ENCODE measurements at places on chromosomes 2 and 18.

- DNase-seq = peak; percentile 53
These were observed 640 bp downstream of the ROCK2 start for GRCh38 chr2:11343650-11344341.

DNA sequence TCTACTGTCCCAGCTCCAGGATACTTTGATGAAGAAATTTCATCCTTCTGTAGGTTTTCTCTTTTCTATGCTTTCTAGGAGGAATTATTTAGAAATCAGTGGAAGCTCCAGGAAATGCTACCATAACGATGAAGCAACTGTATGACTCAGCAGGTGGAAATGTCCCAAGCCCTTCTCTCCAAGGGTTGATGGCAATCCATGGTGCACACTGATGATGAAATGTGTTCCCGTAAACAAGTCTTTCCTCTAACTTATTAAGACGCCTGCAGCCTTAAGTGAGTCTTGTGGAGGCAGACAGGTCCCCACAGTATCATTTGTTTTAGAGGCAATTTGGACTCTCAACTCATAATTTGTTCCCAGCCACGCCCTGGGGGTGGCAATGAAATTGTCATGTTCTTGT is 777.6 kb upstream of the SOX11 start:
- DNase-seq = no peak

DNA sequence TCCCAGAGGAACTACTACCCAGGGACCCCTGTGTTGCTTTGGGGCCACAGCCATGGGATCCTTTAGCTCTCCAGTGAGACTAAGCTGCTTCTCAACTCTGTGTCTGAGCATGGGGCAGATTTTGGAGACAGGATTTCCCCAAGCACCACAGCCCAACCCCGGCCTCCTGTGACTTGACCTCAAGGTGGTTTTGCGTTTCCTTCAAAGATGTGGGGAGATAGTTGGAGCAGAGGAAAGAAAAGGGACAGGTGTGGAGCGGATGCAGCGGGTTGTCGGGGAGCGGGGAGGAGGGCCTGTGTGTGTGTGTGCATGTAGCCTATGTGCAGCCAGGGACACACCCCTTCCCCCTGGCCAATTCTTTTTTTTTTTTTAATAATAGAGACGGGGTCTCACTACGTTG is 10.2 kb downstream of the ARID5A start:
- no peak for DNase-seq

DNA sequence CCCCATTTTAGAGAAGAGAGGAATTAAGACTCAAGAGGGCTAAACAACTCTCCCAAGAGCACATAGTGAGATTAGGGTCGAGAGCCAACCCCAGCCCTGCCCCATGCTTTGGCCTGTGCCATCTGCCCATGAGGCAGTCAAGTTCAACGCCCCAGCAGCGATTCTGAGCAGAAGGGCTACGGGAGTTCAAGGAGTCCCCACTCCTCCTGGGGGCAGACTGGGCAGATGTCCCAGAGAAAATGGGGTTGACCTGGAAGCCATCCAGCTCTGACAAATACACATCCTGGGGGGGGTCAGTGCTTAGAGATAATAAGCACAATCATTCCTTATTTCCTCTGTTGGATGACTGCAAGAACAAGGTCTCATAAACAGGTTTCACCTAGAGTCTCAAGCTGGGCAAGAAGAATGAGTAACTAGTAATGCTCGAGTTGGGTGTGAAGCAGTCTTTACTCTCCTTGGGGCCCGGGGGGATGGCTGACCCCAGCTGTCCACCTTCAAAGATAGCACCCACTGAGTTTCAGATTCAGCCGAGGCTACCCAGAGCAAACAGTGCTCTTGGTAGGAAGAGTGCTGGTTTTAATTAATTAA is 716.4 kb downstream of the RNF144A start:
- no peak for DNase-seq

GRCh38 chr2:85053802-85054201 is 79.4 kb upstream of the TCF7L1 start:
- DNase-seq = no peak

DNA sequence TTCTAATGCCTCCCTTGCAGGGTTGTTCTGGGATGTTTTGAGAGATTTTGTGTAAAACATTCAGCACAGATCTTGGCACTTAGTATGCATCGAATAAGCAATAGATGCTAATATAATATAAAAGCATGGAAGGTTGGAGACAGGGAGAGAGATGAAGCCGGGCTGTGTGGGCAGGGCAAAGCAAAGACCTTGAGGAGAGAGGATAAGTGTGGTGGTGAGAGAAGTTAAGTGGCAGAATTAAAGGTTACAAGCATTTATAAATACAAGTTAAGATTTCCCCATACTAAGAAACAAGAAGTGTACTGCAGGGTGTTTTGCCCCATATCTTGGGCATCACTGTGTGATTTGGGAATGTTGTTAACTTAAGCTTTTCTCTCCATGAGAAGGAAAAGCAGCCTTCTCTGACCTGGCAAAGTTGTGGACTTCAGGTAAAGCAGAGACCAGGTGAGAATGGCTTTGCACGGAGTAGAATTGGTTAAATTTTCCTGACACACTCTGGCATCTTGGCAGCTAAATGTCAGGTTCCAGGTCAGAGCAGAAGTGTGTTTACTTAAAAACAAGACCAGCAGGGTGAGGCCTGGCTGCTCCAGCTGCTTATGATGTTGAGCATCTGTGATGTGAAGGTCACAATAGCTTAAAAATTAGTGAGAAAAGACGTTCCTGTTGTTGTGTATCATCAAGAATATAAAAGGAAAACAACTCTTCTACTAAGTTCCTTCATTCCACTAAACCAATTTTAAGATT is 288.5 kb upstream of the HNMT start:
- no peak for DNase-seq

GRCh38 chr2:222523783-222524544 is 99.6 kb downstream of the SGPP2 start:
- no peak for DNase-seq

DNA sequence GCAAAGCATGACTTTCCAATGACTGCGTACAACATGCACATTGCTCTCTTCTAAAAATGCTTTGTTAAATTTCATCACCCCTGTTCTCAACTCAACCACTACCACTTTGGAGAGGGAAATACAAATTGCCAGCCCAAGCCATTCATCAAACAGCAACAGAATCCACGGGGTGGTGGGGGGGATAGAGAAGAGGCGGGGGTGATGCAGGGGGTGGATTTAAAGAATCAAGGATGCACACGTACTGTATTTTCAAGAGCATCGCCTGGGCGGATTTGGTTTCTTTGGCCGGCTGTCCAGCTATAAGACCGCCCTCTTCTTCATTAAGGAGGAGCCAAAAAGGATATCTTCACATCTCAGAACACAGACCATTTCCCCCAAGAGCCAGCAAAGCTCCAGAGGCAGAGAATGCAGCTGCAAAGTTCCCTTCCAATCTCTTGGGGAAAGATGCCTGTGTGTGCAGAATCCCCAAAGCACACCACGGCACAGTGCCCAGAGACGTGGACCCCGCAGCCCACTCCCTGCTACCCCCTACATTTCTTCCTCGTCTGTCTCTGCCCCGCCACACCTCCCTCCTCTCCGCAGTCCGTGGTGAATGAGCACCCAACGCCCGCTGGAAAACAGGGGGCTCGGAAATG is 977 bp downstream of the SLC8A1 start:
- DNase-seq = no peak

DNA sequence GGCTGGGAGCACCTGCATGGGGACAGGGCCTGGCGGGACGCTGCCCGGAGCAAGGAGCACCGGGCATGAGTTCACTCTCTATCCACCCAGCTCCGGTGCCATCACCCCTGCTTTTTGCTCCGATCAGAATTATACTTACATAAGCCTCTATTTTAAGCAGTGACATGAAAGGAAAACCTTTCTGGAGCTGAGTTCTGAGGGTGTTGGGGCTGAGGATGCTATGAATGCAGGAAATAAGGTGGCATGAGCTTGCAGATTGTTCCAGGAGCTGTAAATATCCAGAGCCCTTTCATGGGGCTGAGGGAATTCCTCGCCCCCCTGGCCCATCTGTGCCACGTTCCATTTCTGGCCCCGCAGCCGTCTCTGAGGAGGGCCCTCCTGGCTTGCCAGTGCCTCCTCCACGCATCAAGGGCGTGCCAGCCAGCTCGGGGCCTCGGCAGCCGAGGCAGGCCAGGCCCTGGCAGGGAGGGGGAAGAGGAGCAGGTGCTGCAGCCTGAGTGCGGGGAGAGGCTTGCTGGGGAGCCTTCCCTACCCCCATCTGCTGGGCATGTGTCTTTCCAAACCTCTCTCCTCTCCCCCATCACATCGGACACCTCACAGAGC is 91.7 kb upstream of the MCFD2 start:
- DNase-seq = no peak

GRCh38 chr2:113116100-113116958 is 11.1 kb upstream of the IL1RN start:
- DNase-seq = no peak

DNA sequence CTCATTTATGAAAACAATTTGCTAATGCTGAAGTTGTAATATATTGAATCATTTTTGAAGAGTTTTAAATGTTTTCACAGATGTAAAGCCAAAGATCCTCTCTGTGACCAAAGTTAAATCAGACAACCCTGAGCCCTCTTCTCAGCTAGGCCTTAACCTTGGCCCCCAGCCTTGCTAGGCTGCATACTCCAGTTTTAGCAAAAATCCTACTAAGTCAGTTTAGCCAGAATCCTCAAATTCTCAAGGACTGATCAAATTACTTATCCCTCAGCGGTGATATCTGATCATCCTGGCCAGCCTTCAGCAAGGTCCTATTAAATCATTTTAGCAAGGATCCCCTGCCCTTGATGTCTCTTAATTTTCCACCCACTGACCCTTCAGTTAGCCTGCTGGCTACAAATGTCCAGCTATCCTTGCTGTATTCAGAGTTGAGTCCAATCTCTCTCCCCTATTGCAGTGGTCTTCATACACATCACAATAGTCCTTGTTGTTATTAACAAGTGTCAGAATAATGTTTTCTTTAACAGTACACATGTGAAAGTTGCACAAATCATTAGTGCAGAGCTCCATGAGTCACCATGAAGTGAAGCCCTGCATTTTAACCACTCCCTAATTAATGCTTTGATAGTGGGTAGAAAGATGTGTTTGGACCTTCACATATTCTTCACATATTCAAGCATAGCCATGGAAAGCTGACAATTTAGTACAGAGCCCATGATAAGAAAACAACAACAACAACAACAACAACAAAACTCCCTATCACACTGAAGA is 206.4 kb downstream of the NBAS start:
- no peak for DNase-seq

DNA sequence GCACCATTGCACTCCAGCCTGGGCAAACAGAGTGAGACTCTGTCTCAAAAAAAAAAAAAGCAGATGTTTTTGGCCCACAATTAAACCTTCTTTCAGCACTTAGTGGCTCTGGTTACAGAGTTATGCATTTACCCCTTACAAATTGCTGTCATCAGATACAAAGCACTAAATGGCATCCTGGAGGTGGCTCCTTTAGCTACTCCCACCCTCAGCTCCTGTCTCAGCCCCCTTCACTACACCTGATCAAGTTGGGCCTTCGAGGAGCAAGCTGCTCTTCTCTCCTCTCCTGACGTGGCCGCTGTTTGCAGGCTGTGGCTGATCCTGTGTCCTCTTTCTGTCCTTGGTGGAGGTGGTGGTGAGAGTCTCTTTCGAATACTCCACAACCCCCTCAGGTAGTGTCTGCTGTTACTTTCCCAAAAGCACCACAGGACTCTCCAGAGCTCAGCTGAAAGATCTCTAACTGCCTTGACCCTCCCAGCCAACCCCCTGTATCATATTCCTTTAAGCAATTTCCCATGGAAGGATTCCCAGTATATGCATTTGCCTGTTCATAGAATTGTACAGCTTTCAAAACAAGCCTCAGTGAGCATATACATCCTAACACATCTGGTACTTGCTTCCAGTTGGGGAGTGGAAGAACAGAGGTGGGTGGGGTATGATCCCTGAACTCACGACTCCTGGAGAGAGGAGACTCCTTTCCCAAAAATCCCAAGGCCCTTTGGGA is 285.9 kb downstream of the CLIP4 start:
- no peak for DNase-seq

DNA sequence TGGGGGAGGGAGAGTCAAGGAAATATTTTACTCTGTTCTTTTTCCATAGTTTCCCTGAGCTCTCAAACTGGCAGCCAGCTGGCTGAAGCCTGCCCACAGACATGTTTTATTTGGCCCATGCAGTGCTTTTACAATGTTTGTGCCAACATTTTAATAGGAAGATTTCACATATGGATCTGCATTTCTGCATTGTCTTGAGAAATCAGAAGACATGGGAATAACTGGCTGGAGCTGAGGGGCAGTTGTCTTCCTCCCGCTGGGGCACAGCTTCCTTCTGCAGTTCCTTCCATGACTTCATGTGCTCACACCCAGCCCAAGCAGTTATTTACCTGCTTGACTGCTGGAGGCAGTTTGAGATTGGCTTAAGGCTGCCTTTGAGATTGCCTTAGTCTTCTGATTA is 74.4 kb downstream of the PLCL1 start:
- DNase-seq = no peak

GRCh38 chr2:242017086-242017485 is 147.6 kb downstream of the RTP5 start:
- DNase-seq = no peak

GRCh38 chr2:62505750-62506420 is at the start of gene TMEM17:
Gene TMEM17, minus strand, starts transcription at chr2:62506195. Its CDS starts 66 bp downstream, at chr2:62506129.
- peak; percentile 88 for DNase-seq

- DNase-seq = no peak
These were observed 173.9 kb downstream of the SUCLG1 start for GRCh38 chr2:84285056-84285747.

GRCh38 chr2:85355073-85355410 is 473 bp downstream of the ELMOD3 start:
- no peak for DNase-seq

DNA sequence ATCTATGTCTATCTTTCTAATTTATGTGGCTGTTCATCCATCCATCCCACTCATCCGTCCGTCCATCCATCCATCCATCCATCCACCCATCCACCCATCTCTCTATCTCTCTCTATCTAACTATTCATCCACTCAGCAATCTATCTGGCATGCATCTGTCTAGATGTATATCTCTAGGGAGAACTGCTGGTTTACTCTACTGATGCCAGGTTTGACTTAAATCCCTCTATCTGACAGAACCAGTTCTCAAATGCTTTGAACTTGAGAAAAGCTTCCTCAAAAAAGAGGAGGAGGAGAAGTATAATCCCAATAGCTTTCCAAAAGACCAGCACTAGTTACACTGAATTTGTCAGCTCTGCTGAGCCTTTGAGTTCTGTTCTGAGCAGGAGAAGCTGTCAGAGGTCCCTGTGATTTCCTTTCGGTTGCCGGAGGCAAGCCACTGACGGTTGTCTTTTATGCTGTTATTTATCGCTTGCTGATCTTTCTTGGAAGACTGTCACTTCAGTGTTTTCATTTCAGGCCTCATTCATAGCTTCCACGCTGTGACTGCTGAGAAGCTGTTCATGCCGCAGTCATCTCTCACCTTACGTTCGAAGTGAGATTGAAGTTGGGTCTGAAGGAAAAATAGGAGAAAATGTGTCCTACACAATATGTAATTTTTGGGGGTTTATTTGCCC is 129.4 kb upstream of the UXS1 start:
- no peak for DNase-seq

Measured in iPS-NIHi11 (cell line).